Osteocyte (in vitro differentiated cells): ENCODE measurements at places on chromosomes 3 and 15. TPM values are rescaled to one million over a fixed set of nuclear protein-coding genes. Genes with fewer than 3 reads are reported as not detected.

GRCh38 chr3:50604628-50605588, 6.7 kb downstream of the CISH start:
- H3K27ac ChIP-seq = no peak overlapping the region
- H3K4me3 ChIP-seq = no peak overlapping the region
- no peaks in the 10 kb centered on the region for H3K36me3 ChIP-seq
- H3K27me3 ChIP-seq = no peaks in the 10 kb centered on the region

GRCh38 chr3:194756791-194757325, 71.2 kb downstream of the FAM43A start:
- H3K27ac ChIP-seq = no peak overlapping the region
- no peak for DNase-seq
- H3K4me1 ChIP-seq = peaks cover 3% of the 10 kb centered on the region
- no peak overlapping the region for H3K4me3 ChIP-seq

- H3K27ac ChIP-seq = no peak overlapping the region
- no peak overlapping the region for H3K4me3 ChIP-seq
- H3K36me3 ChIP-seq = no peaks in the 10 kb centered on the region
- H3K27me3 ChIP-seq = peaks cover 40% of the 10 kb centered on the region
- peak; percentile 88 for DNase-seq
- peaks cover 6% of the 10 kb centered on the region for H3K4me1 ChIP-seq
Measured at GRCh38 chr15:48190932-48191573, 412 bp upstream of the CTXN2 start.

- peak overlapping the region; percentile 99 for H3K27ac ChIP-seq
- H3K36me3 ChIP-seq = peaks cover 18% of the 10 kb centered on the region
- H3K4me1 ChIP-seq = peaks cover 40% of the 10 kb centered on the region
- H3K4me3 ChIP-seq = no peak overlapping the region
Measured at GRCh38 chr15:75661100-75661755, 13.5 kb downstream of the SNX33 start.

DNA sequence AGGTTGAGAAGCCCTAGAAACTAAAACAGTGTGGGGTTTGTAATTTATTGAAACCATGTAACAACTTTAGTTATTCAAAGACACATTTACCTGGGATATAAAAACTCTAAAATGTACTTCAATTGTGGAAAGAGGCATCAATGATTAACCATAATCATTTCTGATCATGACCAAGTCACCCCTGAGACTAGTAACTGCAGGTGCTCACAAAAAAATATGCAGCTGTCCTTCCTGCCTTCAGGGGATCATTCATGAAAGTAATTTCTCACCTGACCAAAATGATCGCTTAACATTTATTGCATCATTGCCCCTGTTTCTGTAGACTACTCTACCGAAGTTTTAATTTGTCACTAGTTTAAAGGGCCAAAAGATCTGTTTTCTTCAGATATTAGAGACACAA, 9.0 kb downstream of the ACP3 start:
- H3K36me3 ChIP-seq = no peaks in the 10 kb centered on the region
- no peaks in the 10 kb centered on the region for H3K4me1 ChIP-seq
- no peak overlapping the region for H3K27ac ChIP-seq

DNA sequence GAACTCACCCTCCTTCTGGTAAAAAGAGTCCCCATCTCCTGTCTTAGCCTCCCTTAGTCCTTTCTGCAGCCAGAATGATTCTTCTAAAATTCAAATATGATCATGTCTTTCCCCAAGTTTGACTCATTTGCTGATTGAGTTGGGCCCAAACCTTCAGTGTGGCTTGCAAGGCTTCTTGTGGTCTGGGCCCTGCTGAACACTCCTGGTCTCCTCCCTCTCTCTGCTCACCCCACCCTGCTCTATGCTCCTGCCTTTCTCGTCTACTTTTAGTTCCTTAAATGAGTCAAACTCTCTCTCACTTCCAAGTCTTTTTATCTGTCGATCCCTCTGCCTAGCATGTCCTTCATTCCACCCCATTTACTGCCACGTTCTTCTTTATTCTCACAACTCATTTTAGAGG, 72.6 kb downstream of the CCR1 start:
- H3K27ac ChIP-seq = no peak overlapping the region
- DNase-seq = no peak
- H3K4me1 ChIP-seq = no peaks in the 10 kb centered on the region
- no peaks in the 10 kb centered on the region for H3K27me3 ChIP-seq

- peaks cover 47% of the 10 kb centered on the region for H3K4me1 ChIP-seq
- H3K36me3 ChIP-seq = peaks cover 4% of the 10 kb centered on the region
- H3K27ac ChIP-seq = no peak overlapping the region
- no peak overlapping the region for H3K4me3 ChIP-seq
- no peaks in the 10 kb centered on the region for H3K27me3 ChIP-seq
- no peak for DNase-seq
Measured at GRCh38 chr3:42095540-42095939, 4.4 kb downstream of the TRAK1 start.

DNA sequence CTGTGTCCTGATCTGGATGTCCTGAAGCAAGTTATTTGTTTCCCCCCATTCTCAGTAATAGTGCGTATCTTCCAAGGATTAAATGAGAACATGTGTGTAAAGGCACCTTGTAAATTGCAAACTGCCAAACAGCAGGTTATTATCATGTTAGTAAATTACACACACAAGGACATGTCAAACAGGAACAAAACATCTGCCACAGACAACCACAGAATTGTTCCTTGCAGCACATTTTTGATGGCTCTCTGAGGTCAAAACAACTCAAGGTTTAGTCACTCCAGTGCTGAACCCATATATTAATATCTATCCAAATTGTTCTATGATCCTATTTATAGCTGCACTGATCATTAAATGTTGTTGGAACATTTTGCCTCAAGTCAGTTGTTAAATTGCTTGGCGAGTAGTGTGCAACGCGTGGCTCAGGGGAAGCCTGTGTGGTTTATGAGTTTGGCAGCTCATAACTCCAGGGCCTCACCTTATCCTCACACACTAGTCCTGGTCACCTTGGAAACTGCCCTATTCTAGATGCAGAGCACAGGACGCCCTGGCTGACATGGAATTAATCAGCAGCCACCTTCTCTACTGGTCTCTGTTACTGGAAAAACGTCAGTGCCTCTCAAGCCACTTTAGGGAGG, 46.3 kb upstream of the CDV3 start:
- no peak overlapping the region for H3K4me3 ChIP-seq
- peaks cover 13% of the 10 kb centered on the region for H3K4me1 ChIP-seq
- no peak for DNase-seq
- no peaks in the 10 kb centered on the region for H3K36me3 ChIP-seq
- no peak overlapping the region for H3K27ac ChIP-seq
- no peaks in the 10 kb centered on the region for H3K27me3 ChIP-seq

DNA sequence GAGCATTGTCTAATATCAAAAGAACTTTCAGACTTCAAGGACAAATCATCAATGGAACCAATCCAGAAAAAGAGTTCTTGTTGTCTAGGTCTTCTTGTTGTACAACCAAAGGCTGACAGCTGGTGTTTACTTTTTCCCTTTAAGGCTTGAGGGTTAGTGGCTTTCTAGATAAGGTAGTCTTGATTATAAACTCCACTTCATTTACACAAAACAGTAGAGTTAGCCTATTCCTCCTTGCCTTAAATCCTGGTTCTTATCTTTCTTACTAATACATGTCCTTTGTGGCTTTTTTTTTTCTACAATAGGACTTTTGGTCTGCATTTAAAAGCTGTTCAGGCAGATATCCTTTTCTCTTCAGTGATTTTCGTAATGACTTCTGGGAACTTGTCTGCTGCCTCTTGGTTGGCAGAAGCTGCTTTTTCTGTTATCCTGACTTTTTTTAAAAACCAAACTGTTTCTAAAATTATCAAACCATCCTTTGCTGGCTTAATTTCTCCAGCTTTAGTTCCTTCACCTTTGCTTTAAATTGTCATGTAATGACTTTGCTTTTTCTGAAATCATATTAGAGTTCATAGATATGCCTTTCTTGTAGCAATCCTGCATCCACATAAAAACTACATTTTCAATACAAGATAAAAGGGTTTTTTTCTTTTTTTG, 44.8 kb downstream of the STRIT1 start:
- no peaks in the 10 kb centered on the region for H3K27me3 ChIP-seq
- peaks cover 3% of the 10 kb centered on the region for H3K36me3 ChIP-seq
- H3K4me3 ChIP-seq = no peak overlapping the region
- H3K4me1 ChIP-seq = peaks cover 5% of the 10 kb centered on the region

DNA sequence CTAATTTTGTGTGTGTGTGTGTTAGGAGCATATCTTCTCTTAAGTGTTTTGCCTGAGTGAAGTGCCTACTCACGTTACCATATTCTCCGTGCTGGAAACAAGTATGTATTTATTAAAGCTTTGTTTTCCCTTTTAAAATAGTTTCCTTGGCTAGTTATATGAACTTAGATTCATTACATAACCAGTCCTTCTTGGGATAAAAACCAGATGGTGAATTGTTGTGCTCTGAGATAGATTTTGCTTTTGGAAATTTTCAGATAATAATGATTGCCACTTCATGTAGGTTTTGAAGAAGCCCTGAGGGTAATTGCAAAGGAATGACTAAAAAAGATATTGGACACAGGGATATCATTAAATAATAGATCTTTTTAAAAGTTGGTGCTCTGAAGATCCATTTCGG, 390.2 kb upstream of the SGO1 start:
- no peaks in the 10 kb centered on the region for H3K36me3 ChIP-seq
- no peak for DNase-seq
- H3K4me1 ChIP-seq = peaks cover 35% of the 10 kb centered on the region
- peak overlapping the region; percentile 23 for H3K27ac ChIP-seq
- H3K27me3 ChIP-seq = no peaks in the 10 kb centered on the region
- H3K4me3 ChIP-seq = no peak overlapping the region

- H3K4me3 ChIP-seq = no peak overlapping the region
- H3K27me3 ChIP-seq = no peaks in the 10 kb centered on the region
- no peak for DNase-seq
- H3K36me3 ChIP-seq = peaks cover 12% of the 10 kb centered on the region
- peak overlapping the region; percentile 69 for H3K27ac ChIP-seq
- peaks cover 32% of the 10 kb centered on the region for H3K4me1 ChIP-seq
Measured at GRCh38 chr15:74807282-74807681, 5.4 kb upstream of the LMAN1L start.

GRCh38 chr3:134446800-134447199, 39.0 kb downstream of the ANAPC13 start:
- peaks cover 2% of the 10 kb centered on the region for H3K36me3 ChIP-seq
- H3K4me3 ChIP-seq = no peak overlapping the region
- no peaks in the 10 kb centered on the region for H3K27me3 ChIP-seq
- peak overlapping the region; percentile 68 for H3K27ac ChIP-seq
- DNase-seq = no peak
- peaks cover 46% of the 10 kb centered on the region for H3K4me1 ChIP-seq

DNA sequence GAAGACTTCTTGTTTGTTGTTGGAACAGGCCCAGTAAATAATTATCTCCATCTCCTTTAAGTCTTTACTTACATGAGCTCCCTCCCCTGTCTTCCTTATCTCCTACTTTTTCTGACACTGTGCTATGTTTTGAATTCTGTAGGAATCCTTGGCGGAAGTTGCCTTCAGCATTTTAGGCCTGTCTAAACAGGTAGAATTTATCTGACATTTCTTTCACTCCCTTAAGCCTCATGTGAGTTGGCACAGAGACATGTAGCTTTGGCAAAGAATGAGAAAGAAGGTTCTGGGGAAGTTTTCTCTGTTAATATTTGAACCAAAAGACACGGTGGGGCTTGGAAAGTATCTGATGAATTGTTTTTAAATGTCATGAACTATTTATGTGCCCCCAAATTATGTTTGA, 8.1 kb downstream of the MCTP2 start:
- H3K4me1 ChIP-seq = no peaks in the 10 kb centered on the region
- no peak for DNase-seq
- H3K36me3 ChIP-seq = no peaks in the 10 kb centered on the region

DNA sequence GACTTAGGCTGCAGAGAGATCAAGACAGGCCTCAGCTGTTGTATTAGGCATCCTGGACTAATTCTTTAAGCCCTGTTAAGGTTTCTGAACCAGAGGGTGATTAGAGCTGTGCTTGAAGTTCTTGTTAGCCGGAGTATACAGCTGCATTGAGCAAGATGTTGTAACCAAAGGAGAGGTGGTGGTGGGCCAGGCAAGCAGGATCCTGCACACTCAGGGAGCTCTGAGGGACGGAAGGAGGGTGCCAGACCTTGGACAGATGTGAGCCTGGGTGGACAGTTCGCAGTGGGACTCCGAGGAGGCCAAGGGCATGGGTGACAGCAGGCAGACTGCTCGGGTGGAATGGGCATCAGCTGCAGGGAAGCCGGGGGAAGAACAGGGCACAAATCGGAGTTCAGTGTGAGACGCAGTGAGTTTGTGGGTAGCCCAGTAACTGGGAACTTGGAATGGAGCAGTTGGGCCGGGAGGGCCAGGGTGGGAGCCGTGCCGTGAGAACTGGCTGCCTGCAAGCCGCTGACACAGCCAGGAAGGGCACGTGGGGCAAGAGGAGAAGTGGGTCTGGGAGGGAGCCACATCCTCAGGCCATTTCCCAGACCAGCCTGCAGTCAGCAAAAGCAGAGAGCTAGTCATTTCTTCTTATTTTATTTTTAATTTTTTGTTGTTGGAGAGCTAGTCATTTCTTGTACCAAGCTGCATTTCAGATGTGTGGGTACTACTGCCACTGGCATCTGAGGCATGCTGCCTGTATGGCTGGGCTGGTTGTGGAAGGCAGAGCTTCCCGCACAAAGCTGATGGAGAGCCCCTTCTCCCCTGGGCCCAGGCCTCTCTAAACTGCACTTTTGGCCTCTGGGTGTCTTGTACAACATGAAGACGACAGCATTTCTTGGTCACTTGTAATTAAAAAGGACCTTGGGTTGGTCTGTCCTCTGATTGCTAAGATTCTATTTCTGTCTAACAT, 61.0 kb downstream of the PGPEP1L start:
- peaks cover 36% of the 10 kb centered on the region for H3K4me1 ChIP-seq
- H3K27ac ChIP-seq = peak overlapping the region; percentile 94
- H3K36me3 ChIP-seq = peaks cover 52% of the 10 kb centered on the region
- no peak overlapping the region for H3K4me3 ChIP-seq

- DNase-seq = no peak
- no peaks in the 10 kb centered on the region for H3K27me3 ChIP-seq
- H3K27ac ChIP-seq = no peak overlapping the region
Measured at GRCh38 chr15:77898811-77899730, 178.4 kb downstream of the TBC1D2B start.

- no peaks in the 10 kb centered on the region for H3K36me3 ChIP-seq
- H3K27me3 ChIP-seq = peaks cover 36% of the 10 kb centered on the region
- H3K4me1 ChIP-seq = no peaks in the 10 kb centered on the region
- no peak for DNase-seq
- H3K4me3 ChIP-seq = no peak overlapping the region
- no peak overlapping the region for H3K27ac ChIP-seq
Measured at GRCh38 chr15:69021895-69022294, 7.4 kb downstream of the NOX5 start.

Gene CMTM8
- 4.3 and 5.1 TPM in 2 replicates for total RNA-seq

Gene SFMBT1
- total RNA-seq = 7.9 and 8.0 TPM in 2 replicates

Gene ZNF660
- total RNA-seq = 6.7 and 11.2 TPM in 2 replicates
